NCI-H1417 (cell line): ENCODE measurements at places on chromosomes 6 and 20.

- no peak for DNase-seq
Measured at GRCh38 chr6:160069050-160069454, 52.6 kb upstream of the SLC22A1 start.

- no peak for DNase-seq
Measured at GRCh38 chr6:108145639-108146038, 20.2 kb upstream of the NR2E1 start.

- DNase-seq, result no peak
Measured at GRCh38 chr20:10982692-10983091, 308.9 kb upstream of the JAG1 start.

- DNase-seq, result no peak
Measured at GRCh38 chr6:25132934-25133333, 146.2 kb upstream of the CARMIL1 start.

GRCh38 chr20:35108921-35109320 lies 16.3 kb upstream of the TRPC4AP start:
- no peak for DNase-seq

DNA sequence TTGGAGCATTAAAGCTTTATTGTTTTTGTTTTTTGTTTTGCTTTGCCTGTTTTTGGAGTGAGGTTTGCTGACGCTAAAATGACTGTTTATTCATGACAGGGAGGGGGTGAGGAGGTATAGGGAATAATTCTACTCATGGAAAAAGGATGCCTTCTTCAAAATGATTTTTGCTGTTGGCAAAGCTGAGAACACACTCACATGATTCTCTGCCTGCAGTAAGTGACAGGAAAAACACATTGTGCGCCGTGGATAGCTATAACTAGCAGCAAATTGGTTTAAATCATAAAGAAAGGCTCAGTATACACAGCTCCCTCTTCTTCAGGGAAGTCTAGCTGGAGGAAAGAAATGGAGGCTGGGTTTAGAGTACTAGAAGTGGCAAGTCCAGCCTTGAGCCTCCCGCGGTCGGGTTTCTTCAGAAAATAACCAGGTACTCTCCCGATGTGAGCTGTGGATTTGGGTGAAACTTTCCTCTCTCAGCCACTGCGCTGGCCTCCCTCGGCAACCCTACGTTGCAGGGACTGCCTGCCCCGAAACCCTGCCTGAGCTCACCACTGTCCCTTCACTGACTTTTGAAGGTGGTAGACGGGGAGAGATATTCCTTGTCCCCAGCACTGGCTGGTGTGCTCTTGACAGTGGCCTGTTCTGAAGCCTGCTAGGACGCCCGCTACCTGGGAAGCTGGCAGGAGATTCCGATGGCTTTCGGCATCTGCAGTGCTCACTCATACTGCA lies 278.2 kb downstream of the NRN1 start:
- no peak for DNase-seq

DNA sequence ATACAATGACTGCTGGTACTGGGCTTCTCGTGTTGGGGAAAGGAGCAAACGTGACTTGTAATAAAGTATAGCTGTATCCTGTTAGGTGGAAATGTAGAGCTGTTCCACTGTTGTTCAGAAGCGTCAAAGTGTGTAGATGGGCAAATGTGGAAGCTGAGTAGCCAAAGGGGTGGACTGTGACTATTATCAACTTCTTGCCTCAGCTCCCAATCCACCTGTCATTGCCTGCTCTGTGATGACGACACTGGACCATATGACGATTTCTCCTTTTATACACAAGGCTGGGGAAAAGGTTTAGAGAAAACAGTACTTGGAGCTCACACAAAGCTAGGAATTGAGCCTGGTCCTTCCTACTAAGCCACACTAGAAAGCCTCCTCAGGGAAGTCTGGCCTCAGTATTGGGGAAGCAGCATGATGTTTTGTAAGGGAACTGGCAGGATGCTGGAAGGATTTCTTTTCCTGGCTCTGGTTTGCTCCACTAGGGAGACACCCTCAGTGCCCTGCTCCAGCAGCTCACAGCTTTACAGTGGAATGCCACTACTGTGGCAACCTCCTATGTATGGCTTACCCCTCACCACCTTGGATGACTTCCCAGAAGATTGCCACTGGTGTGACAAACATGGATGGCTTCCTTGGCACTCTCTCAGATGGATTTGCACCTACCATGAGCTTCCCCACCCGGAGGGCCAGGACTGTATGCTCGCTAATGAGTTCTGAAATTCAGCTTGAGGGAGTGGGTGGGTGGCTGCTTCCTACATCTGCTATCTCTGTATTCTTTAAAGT lies 20.0 kb downstream of the CD164 start:
- no peak for DNase-seq

- DNase-seq, result no peak
Measured at GRCh38 chr20:38573413-38573812, 7.6 kb upstream of the ADIG start.

GRCh38 chr6:38792356-38792755 lies 77.2 kb downstream of the DNAH8 start:
- no peak for DNase-seq

- DNase-seq, result no peak
Measured at GRCh38 chr20:48339190-48339985, 488.4 kb downstream of the PREX1 start.

DNA sequence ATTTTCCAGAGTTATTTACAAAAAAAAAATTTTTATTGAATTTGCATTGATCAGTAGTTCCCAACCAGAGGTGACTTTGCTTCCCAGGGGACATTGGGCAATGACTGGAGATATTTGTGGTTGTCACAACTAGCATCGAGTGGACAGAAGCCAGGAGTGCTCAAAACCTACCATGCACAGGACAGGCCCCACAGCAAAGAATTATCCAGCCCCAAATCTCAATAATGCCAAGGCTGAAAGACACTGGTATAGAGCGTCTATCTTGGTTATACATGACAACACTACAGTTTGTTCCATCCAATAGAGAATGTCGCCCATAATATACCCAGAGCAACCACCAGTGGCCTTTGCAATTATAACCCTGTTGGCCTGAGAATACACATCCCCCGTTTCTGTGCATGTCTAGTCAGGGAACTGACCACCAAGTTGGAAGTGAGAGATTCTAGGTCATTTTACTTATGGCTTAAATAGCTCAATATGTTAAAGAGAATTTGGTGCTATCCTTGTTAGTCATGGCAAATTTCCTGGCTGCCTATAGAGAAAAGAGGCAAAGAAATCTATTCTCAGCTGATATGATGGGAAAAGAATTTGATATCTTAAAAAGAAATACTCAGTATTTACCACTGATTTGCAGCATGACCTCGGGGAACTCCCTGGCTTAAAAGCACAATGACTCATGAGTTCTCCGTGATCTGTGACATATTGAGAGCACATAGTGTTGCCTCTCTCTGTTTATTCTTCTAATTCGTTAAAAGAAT lies 76.0 kb upstream of the ADTRP start:
- no peak for DNase-seq
